ENCODE measurements at places on chromosomes 11 and 22.

- H3K27ac ChIP-seq: no peak overlapping the region
- H3K4me1 ChIP-seq: no peaks in the 10 kb centered on the region
- no peaks in the 10 kb centered on the region for H3K27me3 ChIP-seq
These were observed 78.3 kb downstream of the SLC17A6 start for GRCh38 chr11:22416462-22416861.

DNA sequence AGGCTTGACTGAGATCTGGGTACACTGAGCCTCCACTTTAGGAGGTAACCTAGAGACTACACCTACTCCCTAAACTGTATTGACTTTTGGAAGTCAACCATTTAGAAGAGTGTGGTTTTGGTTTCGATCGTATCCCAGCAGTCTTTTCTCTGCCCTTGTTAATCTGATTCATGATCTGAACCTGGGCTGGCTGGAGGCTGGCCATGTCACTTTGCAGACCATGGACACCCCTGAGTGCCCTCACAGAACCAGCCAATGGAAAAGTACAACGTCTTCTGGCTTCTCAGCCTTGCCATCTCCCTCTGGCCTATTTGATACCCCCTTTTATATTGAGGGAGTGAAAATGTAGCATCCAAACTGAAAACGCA is 10.8 kb downstream of the EHF start:
- peaks cover 3% of the 10 kb centered on the region for H3K27me3 ChIP-seq
- no peak for DNase-seq
- peaks cover 13% of the 10 kb centered on the region for H3K4me1 ChIP-seq
- H3K36me3 ChIP-seq: no peaks in the 10 kb centered on the region

DNA sequence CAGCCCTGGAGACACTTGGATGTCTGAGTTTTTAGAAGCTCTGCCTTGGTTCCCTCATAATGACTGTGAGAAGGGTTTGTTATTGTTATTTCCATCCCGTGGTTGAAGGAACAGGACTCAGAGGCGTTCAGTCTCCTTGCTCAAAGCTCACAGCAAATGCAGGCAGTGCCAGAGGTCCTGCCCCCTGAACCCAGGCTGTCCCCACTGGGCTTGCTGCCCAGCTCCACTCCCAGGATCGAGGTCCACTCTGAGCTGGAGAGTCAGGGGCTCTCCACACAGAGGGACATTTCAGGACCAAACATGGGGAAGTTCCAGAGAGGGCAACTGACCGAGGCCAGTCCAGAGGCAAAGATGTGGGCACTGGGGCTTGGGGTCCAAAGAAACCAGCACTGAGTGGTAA is 14.8 kb downstream of the FGF4 start:
- H3K27ac ChIP-seq: no peak overlapping the region
- no peaks in the 10 kb centered on the region for H3K4me1 ChIP-seq
- H3K27me3 ChIP-seq: peaks cover 75% of the 10 kb centered on the region
- no peak overlapping the region for H3K4me3 ChIP-seq
- DNase-seq: no peak

- H3K27me3 ChIP-seq: peaks cover 5% of the 10 kb centered on the region
- peak overlapping the region; percentile 64 for H3K4me3 ChIP-seq
- DNase-seq: no peak
- peaks cover 2% of the 10 kb centered on the region for H3K36me3 ChIP-seq
- H3K4me1 ChIP-seq: peaks cover 7% of the 10 kb centered on the region
- H3K27ac ChIP-seq: peak overlapping the region; percentile 66
These were observed 6.8 kb downstream of the SAC3D1 start for GRCh38 chr11:65047581-65048422.

DNA sequence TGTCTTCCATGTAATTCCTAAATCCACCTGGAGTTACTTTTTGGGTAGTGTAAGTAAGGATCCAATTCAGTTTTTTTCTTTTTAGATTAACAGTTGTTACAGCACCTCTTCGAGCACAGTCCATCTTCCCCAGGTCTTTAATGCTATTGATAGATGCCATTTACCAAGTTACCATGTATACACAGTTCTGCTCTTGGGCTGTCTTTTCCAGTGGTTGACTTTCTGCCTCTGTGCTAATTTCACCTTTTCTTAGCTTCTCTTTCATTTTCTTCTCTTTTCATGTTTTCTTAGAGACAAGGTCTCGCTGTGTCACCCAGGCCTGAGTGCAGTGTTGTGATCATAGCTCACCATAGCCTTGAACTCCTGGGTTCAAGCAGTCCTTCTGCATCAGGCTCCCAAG is 12.0 kb downstream of the ATXN10 start:
- H3K4me1 ChIP-seq: peaks cover 28% of the 10 kb centered on the region
- no peaks in the 10 kb centered on the region for H3K36me3 ChIP-seq
- no peak for DNase-seq

GRCh38 chr11:76640501-76640900 is 30.0 kb downstream of the LRRC32 start:
- no peak overlapping the region for H3K27ac ChIP-seq
- DNase-seq: no peak
- H3K36me3 ChIP-seq: no peaks in the 10 kb centered on the region
- peaks cover 2% of the 10 kb centered on the region for H3K4me1 ChIP-seq

DNA sequence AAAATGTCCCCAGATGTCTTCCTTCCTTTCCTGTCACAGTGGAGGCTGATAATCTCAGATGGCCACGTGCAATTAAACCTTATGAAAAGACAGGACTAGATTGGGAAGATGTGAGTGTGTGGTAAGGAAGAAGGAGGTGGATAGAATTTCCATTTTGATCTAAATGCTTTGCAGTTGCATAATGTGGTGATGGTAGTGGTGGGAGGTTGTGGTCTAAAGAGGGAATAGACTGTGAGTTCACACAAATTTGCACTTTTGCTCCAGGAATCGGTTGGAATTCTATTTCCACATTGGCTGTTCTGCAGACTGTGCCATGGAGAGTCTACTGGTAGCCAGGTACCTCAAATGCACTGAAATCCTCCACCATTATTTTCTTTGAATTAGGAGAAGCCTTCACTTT is 93.3 kb downstream of the ZBTB16 start:
- no peak for DNase-seq
- H3K27ac ChIP-seq: peak overlapping the region; percentile 55

GRCh38 chr22:38201371-38201710 is 453 bp upstream of the MAFF start:
- H3K27me3 ChIP-seq: no peaks in the 10 kb centered on the region
- no peak for DNase-seq
- H3K4me3 ChIP-seq: peak overlapping the region; percentile 74
- H3K4me1 ChIP-seq: peaks cover 35% of the 10 kb centered on the region

DNA sequence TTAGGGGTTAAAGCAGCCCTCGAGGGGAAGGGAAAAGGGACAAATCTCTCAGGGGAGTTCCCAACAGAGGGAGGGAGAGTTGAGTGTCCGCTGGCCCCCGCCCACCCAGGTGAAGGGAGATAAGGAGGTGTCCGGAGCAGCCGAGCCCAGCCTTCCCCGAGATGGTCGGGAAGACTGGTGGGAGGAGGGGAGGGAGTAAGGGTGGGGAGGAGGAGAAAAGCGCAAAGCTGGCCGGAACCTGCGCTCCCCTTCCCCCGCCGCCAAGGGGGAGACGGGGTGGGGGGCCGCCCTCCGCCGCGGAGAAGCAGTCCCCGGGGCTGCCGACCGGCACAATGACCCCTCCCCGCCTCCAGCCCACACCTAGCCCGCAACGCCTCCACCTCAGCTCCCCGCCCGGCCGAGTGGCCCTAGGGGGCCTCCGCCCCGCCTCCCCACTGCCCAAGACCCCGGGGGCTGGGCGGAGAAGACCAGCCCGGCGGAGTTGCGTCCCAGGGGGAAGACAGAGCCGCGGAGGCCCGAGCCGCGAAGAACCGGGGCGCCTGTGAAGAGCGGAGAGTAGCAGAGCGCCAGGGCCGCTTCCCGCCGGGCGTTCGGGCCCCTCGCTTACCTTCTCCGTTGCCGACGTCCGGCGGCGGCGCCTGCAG is 479 bp downstream of the RSF1 start:
- H3K4me1 ChIP-seq: peaks cover 24% of the 10 kb centered on the region
- DNase-seq: peak; percentile 20
- H3K27me3 ChIP-seq: no peaks in the 10 kb centered on the region
- H3K4me3 ChIP-seq: peak overlapping the region; percentile 87
- H3K27ac ChIP-seq: peak overlapping the region; percentile 96

GRCh38 chr11:28699701-28700100 is 591.5 kb downstream of the METTL15 start:
- H3K4me1 ChIP-seq: no peaks in the 10 kb centered on the region
- no peak for DNase-seq
- no peaks in the 10 kb centered on the region for H3K27me3 ChIP-seq
- no peaks in the 10 kb centered on the region for H3K36me3 ChIP-seq
- H3K27ac ChIP-seq: no peak overlapping the region

DNA sequence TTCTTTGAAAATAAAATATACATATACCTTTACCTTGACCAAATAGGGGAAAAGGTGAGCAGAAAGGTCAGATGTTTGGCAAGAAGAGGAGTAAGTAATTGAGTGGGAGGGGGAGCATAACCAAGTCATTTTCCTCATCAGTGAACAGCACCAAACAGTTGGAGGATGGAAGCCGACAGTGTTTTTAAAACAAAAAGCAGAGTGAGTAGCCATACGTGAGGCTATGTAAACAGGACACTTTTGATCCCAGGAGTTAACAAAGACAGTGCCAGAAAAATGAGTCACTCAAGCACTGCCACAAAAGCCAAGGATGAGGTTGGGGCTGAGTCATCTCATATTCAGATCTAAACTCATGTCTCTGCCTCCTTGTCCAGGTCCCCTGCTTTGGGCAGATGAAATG is 734.7 kb downstream of the KCNA4 start:
- no peaks in the 10 kb centered on the region for H3K27me3 ChIP-seq
- no peak overlapping the region for H3K4me3 ChIP-seq
- H3K4me1 ChIP-seq: no peaks in the 10 kb centered on the region

- H3K27ac ChIP-seq: peak overlapping the region; percentile 41
- no peaks in the 10 kb centered on the region for H3K36me3 ChIP-seq
- no peaks in the 10 kb centered on the region for H3K27me3 ChIP-seq
- H3K4me3 ChIP-seq: no peak overlapping the region
- peaks cover 19% of the 10 kb centered on the region for H3K4me1 ChIP-seq
These were observed 58.6 kb downstream of the UVRAG start for GRCh38 chr11:75873417-75874221.

DNA sequence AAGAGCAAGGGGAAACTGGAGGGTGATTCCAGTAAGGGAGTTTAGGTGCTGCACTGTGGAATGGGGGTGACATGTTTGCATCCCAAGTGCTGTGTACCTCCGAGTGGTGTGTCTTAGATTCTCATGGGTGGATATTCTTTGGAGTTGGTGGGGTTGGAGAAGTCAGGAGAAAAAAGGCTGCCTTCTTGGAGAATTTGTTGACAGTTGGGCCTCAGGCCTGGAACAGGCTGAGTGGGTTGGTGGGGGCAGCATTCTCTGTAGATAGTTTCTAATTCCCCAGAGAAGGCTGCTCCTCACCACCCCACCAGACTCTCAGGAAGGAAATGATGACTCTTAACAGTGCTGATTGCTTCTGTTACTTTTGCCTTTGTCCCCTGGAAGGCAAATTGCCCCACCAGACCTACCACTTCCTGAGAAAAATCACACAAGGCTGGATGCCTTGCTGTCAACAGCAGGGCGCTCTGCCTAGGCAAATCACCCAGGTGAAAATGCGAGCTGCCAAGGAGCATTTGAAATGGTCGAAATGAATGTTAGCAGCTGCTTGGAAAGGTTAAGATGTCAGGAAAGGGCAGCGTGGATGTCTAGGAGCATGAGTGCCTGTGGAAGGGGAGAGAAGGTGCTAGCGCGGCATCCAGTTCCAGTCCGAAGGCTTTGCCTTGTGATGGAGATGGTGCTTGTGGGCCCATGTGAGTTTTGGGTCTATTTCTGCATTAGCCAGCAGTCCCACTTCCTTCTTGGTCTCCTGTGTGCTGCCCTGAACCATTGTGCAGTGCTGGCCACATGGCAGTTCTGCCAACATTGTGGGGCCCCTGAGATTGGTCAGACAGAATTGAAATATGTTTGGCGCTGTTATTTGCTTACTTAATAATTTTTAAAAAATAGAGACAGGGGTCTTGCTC is 29.7 kb upstream of the SORL1-AS1 start:
- H3K27me3 ChIP-seq: no peaks in the 10 kb centered on the region
- H3K27ac ChIP-seq: peak overlapping the region; percentile 94
- peak overlapping the region; percentile 78 for H3K4me3 ChIP-seq
- peak; percentile 74 for DNase-seq
- peaks cover 55% of the 10 kb centered on the region for H3K36me3 ChIP-seq
- H3K4me1 ChIP-seq: peaks cover 68% of the 10 kb centered on the region

GRCh38 chr11:6705905-6706535 is 22.9 kb upstream of the MRPL17 start:
- H3K4me3 ChIP-seq: no peak overlapping the region
- no peaks in the 10 kb centered on the region for H3K27me3 ChIP-seq
- H3K27ac ChIP-seq: no peak overlapping the region
- H3K4me1 ChIP-seq: peaks cover 7% of the 10 kb centered on the region
- peak; percentile 44 for DNase-seq

DNA sequence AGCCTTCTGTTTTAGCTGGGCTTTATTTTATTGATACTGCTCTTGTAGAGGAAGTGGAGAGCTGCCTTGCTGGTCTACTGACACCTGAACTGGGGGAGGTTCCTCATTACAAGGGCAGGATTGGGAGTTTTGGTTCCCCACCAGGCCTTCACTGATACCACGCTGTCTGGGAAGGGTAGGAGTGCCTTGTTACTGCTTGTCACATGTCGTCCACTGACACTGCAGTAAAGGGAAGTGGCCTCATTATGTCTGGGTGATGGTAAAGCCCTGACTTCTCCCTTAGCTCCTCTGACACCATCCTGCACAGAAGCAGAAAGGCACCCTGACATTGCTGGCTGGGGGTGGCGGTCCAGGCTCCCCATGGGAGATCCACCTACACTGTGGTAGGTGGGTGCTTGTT is 38.7 kb upstream of the ELF5 start:
- no peak overlapping the region for H3K4me3 ChIP-seq
- H3K4me1 ChIP-seq: no peaks in the 10 kb centered on the region
- peaks cover 60% of the 10 kb centered on the region for H3K27me3 ChIP-seq
- H3K27ac ChIP-seq: no peak overlapping the region

- H3K27ac ChIP-seq: no peak overlapping the region
- no peak overlapping the region for H3K4me3 ChIP-seq
- no peaks in the 10 kb centered on the region for H3K36me3 ChIP-seq
- peaks cover 19% of the 10 kb centered on the region for H3K27me3 ChIP-seq
These were observed 69.1 kb downstream of the CTTN start for GRCh38 chr11:70467201-70468085.

GRCh38 chr11:122198291-122198983 is 82.4 kb upstream of the BLID start:
- no peak overlapping the region for H3K4me3 ChIP-seq
- no peaks in the 10 kb centered on the region for H3K36me3 ChIP-seq
- no peak for DNase-seq
- no peaks in the 10 kb centered on the region for H3K4me1 ChIP-seq
- H3K27me3 ChIP-seq: peaks cover 20% of the 10 kb centered on the region

DNA sequence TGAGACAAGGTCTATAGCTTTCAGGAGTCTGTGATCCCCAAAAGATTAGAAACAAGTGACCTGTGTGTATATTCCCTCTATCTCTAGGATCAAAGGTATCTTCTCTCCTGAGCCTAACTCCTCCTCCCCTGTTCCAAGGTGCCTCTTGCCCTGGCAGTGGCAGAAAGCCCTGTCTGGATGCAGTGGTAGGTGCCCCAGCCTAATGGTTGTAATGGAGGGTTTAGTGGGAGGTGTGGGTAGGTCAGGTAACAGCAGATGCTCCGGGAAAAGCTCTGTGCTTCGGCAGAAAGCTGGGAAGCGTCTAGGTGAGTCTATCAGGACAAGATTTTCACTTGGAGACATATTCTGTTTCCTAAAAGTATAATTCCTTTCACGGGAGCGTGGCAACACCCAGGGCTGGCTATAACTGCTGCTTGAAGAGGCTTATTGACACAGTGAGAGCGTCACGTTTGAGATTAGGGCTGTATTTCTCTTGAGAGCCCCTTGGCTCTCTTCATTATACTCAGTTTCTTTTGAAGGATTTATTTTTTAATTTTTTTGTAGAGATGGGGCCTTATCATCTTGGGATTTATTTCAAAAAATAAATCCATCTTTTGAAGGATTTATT is 49.5 kb downstream of the PRR5L start:
- H3K27me3 ChIP-seq: peaks cover 39% of the 10 kb centered on the region
- no peak overlapping the region for H3K4me3 ChIP-seq
- DNase-seq: no peak
- H3K27ac ChIP-seq: no peak overlapping the region
- H3K36me3 ChIP-seq: no peaks in the 10 kb centered on the region
